RWPE1 (cell line): ENCODE measurements at places on chromosomes 2 and 18.

DNA sequence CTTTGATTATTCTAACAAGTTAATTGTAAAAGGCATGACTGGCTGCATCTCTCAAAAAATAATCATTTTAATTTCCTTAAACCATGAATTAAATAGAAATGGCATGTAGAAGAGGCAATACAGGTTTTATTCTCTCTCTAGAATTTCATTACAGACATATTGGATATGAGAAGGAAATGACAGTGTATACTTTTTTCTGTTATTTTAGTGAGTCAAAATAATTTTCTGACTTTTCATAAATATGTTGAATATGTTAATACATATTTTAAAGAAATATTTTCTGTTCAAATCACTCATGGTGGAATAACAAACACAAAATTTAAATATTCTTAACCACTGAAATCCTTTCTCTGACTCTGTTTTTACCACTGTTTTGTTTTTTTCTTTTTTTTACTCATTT, 510.4 kb downstream of the LRP1B start:
- DNase-seq = no peak

GRCh38 chr18:36675076-36675475, 153.7 kb downstream of the TPGS2 start:
- no peak for DNase-seq

GRCh38 chr2:151297882-151298281, 8.4 kb upstream of the NMI start:
- DNase-seq = no peak

- no peak for DNase-seq
These were observed 170.6 kb upstream of the NCK2 start for GRCh38 chr2:105573910-105574655.

GRCh38 chr2:239576784-239577685, 176.2 kb upstream of the HDAC4 start:
- DNase-seq = no peak

DNA sequence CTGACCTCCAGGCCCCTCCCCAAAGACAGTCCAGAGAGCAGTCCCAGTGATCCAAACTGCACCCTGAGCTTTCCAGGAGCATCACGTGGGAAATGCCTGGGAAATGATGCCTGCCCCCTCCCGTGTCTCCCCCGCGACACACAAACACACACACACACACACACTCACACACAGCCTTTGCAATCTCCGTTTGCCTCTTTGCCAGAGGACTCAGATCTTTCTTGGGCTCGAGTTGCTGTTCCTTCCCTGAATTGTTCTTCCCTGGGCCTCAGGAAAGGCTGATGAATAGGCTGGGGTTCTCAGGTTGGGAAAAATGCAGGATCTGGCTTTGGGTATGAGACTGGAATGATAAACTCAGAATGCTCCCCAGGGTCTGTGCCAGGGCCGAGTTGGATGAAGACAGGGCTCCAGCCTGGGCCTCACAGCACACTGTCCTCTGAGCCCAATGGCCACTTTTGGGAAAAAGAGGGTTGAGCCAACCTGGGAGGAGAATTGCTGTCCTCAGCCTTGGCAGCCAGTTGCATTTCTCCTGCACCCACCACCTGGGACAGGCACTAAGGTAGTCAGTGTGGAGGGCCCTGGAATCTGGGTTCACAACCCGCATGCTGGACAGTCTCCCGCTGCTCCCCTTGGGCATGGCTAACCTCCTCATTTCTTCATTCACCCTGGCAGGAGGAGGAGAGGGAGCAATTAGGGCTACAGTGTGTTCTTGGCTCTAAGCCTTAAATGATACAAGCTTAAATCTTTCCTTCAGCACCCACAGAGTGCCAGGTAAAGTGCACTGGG, 43.9 kb upstream of the ATP6V1B1 start:
- DNase-seq = no peak

DNA sequence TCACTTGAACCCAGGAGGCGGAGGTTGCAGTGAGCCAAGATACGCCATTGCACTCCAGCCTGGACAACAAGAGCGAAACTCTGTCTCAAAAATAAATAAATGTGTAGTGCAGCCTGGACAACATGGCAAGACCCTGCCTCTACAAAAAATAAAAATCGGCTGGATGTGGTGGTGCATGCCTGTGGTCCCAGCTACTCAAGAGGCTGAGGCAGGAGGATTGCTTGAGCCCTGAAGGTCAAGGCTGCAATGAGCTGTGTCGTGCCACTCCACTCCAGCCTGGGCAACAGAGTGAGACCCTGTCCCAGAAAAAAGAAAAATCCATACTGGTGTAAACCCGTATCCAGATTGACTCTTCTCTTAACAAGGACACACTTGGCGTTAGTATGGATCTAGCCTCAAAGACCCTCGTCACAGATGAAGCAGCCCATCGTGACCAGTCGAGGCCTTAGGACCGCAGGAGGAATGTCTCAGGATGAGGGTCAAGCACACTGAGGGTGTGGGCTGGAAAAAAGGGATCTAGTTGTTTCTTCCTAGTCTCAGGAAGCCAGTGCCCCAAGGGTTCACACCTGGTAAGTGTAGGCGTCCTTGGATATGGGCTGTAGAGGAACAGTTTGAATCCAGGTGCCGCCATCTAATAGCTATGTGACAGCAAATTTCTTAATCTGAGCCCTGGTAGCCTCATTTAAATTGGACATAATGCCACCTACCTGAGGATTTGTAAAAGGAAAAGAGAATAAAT, 4.0 kb upstream of the GPBAR1 start:
- no peak for DNase-seq

GRCh38 chr2:130720036-130720435, 8.8 kb upstream of the GPR148 start:
- peak; percentile 40 for DNase-seq

DNA sequence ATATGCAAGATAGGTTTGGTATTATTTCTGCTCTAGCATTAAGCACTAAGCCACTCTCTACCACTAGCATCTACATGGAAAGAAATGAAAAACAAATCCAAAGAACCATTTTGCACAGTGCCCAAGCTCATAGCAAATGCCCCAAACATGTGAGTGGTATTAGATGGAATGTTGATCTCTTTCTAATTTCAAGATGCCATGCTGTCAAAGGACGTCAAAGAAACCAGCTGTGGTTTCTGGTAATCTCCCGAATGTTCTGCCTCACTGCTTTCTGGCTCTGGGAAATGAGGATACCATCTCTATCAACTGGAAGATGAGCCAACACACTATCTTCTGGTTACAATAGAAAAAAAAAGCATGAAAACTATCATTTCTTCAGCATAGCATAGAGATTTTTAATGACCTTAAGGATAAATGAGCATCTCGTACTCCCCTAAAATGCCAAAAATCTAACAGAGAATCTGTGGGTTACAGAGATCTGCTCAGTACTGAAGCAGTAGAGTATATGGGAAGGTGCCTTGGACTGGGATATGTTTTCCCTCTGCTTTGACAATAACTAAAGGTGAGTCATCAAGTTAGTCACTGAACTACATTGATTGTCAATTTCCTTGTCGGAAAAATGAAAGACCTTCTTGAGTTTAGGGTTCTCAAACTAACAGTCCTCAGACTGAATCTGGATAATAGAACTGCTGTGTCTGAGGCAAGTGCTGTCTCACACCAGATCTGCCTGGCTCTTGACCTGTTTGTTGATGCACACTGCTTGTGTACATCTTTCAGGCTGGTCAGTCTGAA, 244.8 kb upstream of the NCKAP5 start:
- DNase-seq = peak; percentile 38

DNA sequence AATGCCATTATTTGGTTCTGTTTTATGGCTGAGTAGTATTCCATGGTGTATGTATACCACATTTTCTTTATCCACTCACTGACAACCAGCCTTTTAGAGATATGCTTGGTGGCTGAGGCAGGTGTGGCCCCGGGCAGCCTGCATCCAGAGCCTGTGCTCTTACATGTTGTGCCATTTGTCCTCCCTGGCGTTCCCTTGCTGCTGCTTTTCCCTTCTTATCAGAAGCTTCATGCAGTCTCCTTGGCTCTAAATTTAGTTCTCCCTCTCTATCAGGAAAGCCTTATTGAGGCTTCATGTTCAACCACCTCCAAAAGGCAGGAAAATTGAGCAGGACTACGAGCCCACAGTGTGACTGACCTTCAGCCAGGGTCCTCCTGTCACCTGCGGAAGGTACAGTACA, 131.7 kb upstream of the ITGA6 start:
- DNase-seq = no peak

GRCh38 chr2:98161186-98161585, 74.2 kb downstream of the VWA3B start:
- DNase-seq = no peak

- DNase-seq = no peak
These were observed 174.1 kb downstream of the LRATD1 start for GRCh38 chr2:14806613-14807012.

GRCh38 chr2:42136782-42137124, 32.4 kb upstream of the EML4 start:
- no peak for DNase-seq

- no peak for DNase-seq
These were observed 47.8 kb downstream of the SLC9A4 start for GRCh38 chr2:102520801-102521200.

- DNase-seq = peak; percentile 84
These were observed 37.8 kb upstream of the CCDC150 start for GRCh38 chr2:196601430-196602306.

GRCh38 chr2:112784199-112785189, at the start of gene IL1A:
Gene IL1A (minus strand): TSS chr2:112784493. CDS start chr2:112783770, 723 bp downstream.
- peak; percentile 84 for DNase-seq
